ENCODE measurements at places on chromosomes 11 and 22.

- DNase-seq = no peak
These were observed 9.3 kb downstream of the LAYN start for GRCh38 chr11:111549869-111550203.

- DNase-seq = no peak
These were observed 8.9 kb downstream of the SERHL2 start for GRCh38 chr22:42562684-42563083.

DNA sequence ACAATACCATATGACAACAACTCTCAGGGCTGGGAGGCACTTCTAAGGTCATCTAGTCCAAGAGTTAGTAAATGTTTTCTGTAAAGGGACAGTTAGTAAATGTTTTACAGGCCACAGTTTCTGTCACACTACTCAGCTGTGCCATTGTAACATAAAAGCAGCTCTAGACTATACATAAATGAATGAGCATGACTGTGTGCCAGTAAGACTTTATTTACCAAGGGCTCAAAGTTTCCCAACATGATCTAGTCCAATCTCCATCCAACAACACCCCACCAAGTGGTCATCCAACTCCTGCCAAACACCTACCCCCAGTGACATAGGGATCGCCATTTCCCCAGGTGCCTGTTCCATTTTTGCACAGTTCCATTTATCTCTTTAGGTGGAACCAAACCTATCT lies 12.1 kb downstream of the SERGEF start:
- no peak for DNase-seq

GRCh38 chr11:73789279-73789670 lies 1.6 kb downstream of the MRPL48 start:
- DNase-seq = no peak

DNA sequence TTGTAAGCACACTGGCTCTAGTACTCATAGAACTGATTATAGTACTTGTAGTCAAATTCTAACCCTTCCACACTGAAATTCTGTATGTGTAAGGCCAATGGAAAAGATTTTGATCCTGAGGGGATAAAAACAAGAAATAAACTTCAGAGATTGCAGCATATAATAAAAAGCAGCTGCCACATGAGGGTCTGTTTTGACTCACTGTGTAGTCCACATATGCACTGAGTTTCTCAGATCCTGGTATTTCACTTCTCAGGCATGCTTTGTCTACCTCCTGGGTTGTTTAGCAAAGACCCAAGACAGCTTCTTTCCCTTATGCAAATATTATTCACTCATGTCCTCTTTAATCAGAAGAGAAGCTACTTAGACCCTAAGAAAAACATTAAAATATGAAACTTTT lies 71.1 kb upstream of the SLC5A12 start:
- DNase-seq = no peak

GRCh38 chr11:125846188-125846587 lies 13.1 kb downstream of the PATE4 start:
- no peak for DNase-seq

DNA sequence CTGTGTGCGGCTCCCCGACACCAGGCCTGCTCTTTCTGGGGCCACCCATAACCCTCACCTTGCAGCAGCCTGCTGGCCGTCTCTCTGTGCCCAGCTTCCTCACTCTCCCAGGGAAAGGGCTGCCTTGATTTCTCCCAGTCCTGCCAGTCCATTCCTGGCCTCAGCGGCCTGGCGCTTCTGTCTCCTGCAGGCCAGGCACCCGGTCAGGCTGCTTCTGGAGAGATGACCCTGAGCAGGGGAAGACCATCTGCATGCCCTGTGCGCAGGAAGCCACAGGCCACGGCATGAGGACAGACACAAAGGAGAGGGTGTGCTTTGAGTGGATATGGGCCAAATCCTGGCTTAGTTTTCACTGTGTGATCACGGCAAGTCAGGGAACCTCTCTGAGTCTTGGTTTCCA lies 86.2 kb downstream of the TSPAN18 start:
- no peak for DNase-seq

DNA sequence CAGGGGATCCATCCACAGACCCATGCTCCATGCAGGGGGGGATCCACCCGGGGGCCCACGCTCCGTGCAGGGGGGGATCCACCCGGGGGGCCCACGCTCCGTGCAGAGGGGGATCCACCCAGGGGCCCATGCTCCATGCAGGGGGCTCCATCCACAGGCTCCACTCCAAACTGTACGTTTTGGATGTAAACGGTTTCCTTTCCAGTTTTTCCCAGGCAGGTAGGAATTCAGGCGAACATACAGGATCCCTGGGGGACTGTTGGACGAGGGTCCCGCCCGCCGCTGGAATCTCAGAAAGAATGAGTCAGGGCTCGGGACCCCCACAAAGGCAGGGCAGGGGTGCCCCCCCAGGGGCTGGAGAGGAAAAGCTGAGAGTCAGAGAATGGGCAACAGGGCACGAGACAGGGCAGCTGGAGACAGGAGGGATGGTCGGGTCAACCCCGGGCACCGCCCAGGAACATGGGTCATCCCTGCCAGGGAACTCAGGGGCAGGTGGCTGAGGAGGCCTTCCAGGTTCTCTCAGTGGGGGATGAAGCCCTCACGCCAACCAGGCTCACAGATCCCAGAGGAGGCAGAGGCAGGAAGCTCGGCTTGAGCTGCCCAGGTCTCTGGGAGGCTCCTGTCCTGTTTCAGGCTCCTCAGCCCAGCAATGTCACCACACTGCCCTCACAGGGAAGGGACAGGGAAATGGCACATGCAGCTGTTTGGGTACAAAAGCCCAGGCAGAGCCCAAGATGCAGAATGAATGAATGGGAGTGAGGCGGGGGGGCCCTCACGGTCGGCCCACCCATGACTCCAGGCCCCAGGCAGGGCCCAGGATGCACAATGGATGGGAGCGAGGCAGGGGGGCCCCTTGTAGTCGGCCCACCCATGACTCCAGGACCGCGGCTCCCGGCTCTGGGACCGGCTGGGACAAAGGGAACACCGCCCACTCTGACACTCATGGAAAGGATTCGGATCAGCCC lies 200.2 kb downstream of the BRD1 start:
- DNase-seq = no peak

- DNase-seq = no peak
These were observed 453.5 kb downstream of the LRRC4C start for GRCh38 chr11:41005986-41006385.

DNA sequence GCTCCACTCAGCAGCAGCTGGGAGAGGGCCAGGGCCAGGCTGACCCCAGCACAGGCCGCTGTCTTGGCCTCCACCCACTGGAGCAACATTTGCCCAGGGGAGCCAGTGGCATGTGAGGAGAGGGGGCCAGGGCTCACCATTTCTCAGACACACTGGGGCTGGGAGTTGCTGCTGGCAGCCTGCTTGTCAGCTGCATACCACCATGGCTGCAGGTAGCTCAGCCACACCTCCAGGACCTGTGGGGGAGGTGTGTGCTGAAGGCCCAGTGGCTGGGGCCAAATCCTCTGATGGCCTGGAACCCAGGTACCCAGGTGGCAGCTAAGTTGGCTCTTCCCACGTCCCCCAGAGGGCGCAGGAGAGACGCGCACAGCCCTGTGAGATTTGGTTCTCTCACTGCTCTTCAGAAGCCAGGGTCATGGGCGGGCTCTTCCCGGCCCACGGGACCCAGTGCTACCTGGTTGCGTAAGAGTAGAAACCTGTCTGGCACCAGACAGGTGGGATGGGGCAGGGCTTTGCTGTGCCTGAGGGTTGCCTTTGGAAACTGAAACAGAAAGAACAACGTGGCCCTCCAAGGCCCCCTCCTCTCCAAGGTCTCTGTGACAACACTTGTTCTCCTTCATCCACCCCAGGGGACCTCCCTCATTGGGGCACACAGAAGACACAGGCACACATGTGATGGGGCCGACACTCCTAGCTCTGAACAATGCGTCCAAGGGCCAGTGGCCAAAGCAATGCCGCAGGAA lies 98.8 kb downstream of the MED15 start:
- peak; percentile 79 for DNase-seq

- DNase-seq = no peak
These were observed 685.1 kb downstream of the METTL15 start for GRCh38 chr11:28793282-28793738.

DNA sequence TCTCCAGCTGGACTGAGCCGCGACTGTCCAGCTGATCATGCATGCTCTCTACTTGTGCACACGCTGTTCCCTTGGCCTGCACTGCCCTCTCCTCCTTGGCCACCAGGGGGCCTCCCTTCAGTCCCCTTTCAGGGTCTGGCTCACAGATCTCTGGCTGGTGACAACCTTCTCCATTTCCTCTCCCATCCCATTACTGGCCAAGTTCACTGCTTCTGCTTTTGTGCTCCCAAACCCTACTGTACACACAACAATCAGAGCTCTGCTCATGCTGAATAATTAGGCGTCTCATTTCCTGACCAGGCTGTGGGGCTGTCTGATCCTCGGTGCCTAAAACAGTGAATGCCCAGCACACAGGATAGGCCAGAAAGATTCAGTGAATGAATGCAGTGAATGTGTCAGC lies 224.0 kb upstream of the NARS2 start:
- DNase-seq = peak; percentile 62

DNA sequence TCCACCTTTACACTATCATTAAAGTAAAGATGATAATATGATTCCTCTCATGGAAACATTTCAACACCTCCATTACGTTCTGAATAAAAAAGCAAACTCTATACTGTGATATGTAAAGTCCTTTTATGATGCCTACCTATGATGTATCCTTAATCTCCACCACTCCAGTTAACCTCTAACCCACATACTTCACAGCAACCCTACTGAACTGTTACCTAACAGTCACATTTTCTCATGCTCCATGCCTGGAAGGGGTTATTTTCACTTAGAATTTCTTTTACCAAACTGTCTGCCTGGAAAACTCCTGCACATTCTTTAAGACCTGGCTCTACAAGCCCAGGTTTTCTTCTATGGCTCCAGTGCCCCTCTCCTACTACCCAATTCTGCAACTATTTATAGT lies 129.1 kb downstream of the FCHSD2 start:
- DNase-seq = no peak

- no peak for DNase-seq
These were observed 27.2 kb upstream of the SYT13 start for GRCh38 chr11:45313171-45313865.

DNA sequence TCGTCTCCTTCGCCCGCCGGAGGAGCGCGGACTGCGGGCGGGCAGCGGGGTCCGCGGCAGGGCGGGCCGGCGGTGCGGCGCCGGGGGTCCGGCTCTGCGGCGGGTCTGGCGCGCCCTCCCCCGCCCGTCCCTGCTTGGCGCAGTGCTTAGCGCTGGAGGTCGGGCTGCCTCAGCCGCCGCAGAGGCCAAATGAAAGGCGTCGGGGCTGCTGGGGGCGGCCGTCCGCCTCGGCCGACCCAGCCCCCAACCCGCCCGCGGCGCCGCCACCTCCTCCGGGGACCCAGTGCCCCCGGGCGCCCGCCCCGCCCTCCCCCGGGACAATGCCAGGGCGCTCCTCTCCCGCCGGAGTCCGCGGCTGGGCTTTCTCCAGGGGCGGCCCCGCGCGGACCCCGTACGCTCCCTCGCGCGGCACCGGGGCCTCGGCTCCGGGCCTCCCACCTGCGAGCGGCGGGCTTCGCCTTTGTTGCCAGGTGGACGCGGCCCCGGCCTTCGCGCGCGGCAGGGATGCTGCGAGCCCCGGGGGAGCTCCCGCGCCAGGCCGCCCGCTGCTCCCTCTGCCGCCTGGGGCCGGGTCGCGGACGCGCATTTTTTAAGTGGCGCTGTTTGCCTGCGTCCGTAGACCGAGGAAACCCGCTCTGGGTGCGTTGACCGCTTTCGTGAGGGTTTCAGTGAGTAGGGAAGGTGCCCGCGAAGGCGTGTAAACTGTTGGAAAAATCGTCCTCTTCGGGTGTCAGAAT lies 583 bp downstream of the APLP2 start:
- DNase-seq = peak; percentile 64

- DNase-seq = no peak
These were observed 2.3 kb downstream of the CARD18 start for GRCh38 chr11:105137286-105137685.

- no peak for DNase-seq
These were observed 82.1 kb downstream of the CECR2 start for GRCh38 chr22:17451316-17451715.

- DNase-seq = no peak
These were observed 12.2 kb downstream of the CSF2RB start for GRCh38 chr22:36925388-36926290.

GRCh38 chr11:133197425-133197824 lies 334.9 kb downstream of the OPCML start:
- no peak for DNase-seq

DNA sequence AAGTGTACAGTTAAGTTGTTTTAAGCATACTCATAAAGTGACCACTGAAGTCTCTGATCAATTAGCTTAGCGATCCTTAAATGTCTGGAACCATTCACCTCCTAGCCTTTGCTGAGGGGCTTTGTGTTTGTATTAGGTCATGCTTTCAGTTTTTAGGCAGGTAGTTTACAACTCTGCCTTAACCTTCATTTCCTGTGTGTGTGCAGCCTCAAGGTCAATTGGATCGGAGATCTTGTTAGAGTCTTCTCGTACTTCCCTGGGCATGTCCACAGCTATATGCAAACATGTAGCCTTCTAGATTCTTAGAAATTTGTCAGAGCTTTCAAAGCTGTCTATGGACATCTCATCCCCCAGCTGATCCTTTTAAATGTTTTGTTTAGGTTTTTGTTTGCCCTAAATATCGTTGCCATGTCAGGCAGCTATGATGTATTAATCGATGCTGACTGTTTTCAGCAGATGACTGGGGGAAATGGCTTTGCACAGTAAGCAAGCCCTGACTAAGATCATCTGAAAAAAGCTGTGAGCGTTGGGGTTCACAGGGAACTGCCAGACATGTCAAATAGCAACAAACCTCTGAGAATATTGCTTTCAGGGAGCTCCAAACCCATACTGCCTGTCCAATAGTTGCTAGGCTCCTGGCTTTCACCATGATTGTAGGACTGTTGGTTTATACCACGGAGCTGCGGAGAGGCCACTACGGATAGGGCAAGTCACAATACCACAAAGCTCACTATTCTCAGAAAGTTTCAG lies 45.6 kb downstream of the GLYAT start:
- no peak for DNase-seq

- DNase-seq = peak; percentile 66
These were observed at the start of gene PIK3IP1 for GRCh38 chr22:31292236-31292989. TSS of gene PIK3IP1 (minus strand) at chr22:31292488. CDS start at chr22:31292344, 144 bp downstream.

- DNase-seq = no peak
These were observed 10.0 kb downstream of the PPM1F start for GRCh38 chr22:21942407-21943343.

GRCh38 chr11:128669506-128670270 lies 24.2 kb upstream of the FLI1 start:
- DNase-seq = no peak

- DNase-seq = no peak
These were observed 20.6 kb downstream of the MYEOV start for GRCh38 chr11:69314555-69314954.

GRCh38 chr11:68214173-68215086 lies 1.3 kb upstream of the KMT5B start:
- peak; percentile 33 for DNase-seq

DNA sequence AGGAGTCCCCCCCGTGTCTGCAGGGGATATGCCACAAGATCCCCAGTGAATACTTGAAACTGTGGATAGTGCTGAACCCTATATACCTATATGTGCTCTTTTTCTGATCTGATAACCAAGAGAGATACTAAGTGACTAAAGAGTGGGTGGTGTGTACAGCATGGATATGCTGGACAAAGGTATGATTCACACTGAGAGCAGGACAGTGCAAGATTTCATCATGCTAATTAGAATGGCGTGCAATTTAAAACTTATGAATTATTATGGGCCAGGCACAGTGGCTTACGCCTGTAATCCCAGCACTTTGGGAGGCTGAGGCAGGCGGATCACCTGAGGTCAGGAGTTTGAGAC lies 90.2 kb upstream of the ALKBH3 start:
- DNase-seq = no peak
